ENCODE measurements at places on chromosomes 7 and 10. TPM values are rescaled to one million over a fixed set of nuclear protein-coding genes. Genes with fewer than 3 reads are reported as not detected.
A peak's percentile ranks its signal among the peaks of the same experiment; 100 is the strongest.

DNA sequence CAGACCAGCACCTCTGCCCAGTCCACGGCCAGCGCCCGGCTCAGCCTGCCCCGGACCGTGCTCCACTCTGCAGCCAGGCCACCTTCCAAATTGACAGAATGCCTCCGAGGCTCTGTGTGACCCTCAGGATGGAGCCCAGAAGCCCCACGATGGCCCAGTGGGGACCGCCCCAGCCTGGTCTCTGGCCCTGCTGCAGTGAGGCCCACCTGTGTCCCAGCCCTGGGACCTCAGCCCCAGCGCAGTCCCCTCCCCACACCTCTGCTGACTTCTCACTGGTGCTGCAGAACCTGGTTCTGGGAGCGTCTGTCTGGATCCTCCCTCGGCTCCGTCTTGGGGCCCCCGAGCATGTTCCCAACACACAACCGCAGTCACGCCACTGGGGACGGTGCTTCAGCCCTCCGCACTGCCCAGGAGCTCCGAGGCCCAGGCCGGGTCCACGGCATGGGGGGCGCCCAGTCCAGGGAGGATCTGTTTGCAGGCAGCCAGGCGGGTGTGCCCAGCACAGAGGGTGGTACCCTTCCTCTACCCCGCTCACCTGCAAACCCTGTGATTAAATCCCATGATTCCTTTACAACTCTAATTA is 248.1 kb downstream of the ELFN1 start:
- DNase-seq: no peak

DNA sequence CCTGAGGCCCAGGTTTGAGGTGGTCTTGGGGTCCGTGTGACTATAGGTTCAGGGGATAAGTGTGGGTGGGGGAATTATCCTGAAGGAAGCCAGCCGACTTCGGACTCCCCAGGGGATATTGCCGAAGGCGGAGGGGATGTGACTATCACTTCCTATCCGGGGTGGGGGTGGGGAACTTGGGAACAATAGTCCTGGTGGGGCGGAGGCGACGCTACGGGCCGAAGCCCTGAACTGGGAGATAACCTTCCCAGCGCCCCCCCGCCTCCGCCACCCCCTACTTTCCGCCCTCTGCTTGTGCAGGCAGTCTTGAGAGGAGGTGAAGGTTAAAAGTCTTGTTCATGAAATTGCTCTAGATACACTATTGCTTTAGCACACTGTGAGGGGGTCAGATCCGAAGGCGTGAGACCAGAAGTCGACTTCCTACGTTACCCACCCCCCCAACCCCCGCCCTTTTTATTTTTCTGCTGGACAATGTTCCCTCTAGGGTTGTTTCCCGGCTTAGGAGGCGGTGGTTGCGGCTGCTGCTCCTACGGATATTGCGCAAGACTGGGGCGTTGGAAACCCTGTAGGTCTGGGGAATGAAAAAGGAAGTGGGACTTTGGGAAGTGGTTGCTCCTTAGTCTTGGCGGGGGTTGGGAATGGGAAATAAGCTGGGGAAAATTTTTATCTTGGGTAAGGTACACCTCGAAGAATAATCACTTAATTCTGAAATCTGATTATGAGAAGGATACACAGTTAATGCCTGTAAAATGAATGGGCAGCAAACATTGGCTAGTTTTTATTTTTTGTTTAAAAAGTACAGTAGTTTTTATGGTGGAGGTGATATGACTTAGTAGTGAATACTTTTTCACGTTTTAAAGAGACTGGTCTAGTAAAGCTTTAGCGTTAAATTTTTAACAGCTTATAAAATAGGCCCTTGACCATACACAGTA is 1.5 kb downstream of the PTPN12 start:
- DNase-seq: peak; percentile 97

GRCh38 chr7:55651057-55651456 is 78.8 kb upstream of the VOPP1 start:
- no peak for DNase-seq

DNA sequence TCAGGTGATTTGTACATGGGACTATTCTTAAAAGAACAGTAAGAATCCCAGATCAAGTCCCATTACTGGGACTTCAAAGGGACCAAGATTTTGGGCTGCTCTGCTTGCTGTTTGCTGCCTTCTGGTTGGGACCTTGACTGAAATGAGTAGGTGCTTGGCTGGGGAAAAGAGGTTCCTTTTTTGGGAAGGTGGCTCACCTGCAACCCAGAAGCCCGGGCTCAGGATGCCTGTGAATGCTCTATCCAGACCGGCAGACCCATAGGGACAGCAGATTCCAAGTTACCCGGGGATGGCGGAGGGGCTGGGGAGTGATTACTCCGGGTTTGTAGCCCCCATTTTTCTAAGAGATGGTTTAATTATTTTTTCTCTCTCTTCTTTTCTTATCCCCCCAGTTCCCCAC is 104.0 kb downstream of the CPXM2 start:
- DNase-seq: no peak

The TAS2R3 gene
- 1.3 TPM for total RNA-seq

DNA sequence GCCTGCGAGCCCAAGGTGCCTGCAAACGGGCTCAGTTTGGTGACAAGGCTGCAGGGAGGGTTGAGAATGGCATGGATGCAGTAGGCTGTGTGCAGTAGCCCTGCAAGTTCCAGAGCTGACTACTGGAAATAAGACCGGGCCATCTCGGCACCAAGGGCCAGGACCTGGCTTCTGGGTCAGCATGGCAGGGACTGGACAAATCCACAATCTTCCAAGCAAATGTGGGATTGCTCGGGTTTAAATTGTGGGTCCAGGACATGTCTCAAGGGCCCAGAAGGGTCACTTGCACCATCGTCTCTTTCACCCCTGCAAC is 78.0 kb downstream of the GPR26 start:
- DNase-seq: no peak

DNA sequence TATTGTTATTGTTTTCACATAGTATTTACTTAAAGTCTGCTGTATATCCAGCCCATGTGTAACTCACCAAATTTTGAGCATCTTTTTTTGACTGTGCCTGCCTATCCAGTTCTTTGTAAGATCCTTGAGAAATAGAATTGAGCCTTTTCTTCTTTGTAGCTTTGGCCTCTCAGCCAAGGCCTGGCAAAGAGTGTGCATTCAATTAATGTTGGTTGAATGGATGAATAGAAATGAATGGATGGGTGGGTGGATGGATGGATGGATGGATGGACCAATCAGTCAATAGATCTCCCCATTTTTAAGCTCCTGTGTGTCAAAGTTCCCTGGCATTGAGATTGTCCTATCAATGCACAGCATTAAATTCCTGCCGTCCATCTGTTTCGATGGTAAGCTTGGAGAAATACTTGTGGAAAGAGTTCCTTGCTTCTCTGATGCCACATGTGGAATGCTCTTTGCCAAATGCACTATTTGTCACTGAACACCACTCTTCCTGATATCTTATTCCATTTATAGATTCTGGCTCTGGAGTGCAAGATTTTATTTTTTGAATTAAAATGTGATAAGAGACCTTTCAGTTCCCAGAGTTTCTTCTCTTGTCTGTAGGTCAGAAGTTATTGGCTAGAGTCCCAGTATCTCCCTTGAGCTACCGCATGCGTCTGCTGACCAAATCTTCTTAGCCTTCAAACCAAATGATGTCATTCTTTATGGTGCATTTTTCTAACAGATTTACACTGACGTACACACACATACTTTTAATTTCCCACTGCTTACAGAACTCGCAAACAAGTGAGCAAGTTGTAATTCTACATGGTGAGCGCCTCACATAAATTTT is 20.7 kb upstream of the ADRB1 start:
- DNase-seq: peak; percentile 73

DNA sequence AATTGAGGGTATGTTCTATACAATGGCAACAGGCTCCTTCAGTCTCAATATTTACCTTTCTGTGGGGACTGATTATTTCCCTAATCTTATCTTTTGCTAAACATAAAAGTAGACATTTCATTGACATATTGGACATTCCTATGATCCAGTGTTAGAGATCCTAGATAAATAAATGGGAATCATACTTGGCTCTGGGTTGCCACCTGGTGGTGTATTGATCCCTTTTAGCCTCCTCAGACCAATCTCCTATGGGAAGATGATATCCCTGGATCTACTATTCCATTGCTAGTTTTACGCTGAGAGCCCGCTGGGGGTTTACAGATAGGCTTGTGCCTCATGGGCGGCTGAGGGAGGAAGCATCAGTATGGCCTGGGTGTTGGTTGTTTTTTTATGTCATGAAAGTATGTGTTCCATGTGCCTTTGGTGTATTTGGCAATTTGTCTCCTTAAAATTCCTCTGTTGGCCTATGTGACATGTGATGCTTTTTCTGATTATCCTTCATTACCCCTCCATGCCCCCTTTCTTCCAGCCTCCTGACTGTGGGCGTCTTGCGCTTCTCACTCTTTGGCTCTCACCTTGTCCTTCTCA is 18.8 kb downstream of the CELF2 start:
- DNase-seq: peak; percentile 53

GRCh38 chr10:49375611-49376010 is 20.3 kb downstream of the DRGX start:
- no peak for DNase-seq

DNA sequence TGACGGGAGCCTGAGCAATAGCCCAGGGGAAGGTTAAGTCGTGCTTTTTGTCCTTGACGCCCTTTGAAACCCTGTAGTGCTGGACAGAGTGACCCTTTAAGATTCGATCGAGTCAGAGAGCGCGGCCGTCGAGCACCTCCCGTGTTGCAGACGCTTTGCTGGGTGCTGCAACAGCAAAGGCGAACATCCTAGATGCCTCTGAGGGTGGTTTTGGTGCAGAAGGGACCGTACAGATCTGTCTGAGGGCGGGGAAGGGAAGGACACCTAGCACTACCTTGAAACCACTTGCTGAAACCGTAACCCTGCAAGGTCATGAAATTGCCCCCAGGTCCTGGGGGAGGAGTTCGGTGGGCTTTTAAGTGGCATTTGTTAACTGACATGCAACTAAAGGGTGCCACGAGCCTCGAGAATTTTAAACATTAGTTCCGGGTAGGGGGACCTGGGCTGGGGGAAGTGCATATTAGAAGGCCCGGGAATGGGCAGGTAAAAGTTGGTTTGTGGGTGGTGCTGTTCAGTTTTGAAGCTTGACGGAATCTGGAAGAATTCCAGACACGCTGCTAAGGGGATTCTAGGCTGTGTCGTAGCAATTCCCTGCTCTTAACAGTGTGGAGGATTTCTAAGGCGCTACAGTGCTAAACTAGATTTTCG is 786 bp downstream of the ATP5F1C start:
- peak; percentile 23 for DNase-seq

The AKR1C4 gene
- not detected for total RNA-seq

DNA sequence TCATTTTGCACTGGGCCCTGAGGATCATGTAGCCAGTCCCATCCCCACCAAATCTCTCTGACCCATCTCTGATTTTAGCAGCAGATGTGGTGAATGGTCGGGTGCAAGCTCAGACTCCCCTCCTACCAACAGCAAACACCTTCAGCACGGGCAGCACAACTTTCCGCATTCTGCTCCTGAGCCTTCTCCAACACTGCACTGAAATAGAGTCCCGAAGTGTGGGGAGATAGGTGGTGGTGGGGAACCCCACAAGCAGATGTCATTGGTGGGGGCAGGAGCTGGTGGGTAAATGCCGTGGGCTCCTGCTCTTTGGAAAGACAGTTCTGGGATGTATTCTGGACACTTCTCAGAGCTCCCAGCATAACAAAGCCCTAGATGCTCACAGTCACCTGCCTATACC is 9.6 kb upstream of the CTBP2 start:
- DNase-seq: no peak

- DNase-seq: no peak
Measured at GRCh38 chr7:150954986-150955518, 23.1 kb downstream of the KCNH2 start.

DNA sequence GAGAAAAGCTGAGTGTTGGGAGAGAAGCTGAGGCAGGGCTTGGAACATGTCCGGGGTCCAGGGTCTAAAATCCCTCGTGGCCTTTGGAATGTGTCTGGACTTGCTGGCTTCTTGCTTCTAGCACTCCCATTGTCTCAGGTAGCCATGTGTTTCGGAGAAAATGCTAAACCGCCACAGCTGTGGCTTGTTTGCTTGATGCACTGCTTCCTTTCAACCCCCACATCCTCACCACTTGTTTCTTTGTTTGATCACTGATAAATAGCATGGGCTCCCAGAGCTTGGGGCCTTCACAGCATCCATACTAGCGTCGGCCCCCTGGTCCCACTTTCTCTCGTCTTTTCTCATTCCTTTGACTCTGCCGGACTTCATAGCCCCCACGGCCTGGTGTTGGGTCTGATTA is 102.7 kb downstream of the ANKRD26 start:
- no peak for DNase-seq

The IRF5 gene
- under 0.01 TPM for total RNA-seq

The FKBP6 gene
- total RNA-seq: not detected

The PPP1R17 gene
- total RNA-seq: not detected

DNA sequence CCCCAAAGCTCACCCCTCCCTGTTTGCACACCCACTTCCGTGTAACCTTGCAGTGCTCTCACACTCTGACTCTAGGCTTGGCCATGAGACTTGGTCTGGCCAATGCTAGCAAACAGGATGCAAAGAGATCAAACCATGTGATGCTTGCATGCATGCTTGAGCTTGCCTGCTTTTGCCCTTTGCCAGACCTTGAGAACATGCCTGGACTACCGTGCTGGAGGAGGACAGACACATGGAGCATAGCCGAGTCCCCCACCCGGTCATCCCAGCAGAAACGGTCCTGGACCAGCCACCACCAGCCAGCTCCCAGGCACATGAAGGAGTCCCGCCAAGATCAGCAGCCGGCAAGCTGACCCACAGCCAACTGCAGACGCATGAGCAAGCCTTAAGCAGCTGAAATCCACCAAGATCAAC is 23.4 kb downstream of the PYROXD2 start:
- no peak for DNase-seq

DNA sequence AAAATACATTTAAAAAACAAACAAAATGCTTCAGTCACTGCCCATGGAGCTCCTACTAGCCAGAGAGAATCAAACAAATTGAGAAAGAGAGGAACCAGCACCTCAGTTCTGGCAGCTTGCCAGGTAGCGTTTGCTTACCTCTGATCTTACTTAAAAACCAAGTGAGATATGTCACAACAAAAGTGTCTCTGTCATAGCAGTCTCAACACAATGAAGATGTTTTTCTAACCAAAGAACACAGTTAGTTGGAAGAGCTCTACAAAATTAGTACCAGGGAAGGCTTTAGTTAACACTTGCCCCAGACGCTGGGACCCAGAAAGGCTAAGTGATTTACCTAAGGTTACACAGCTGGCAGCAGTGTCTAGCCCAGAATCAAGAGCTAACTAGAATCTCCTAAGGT is 3.4 kb downstream of the DOCK4 start:
- peak; percentile 58 for DNase-seq

The IKZF1 gene
- not detected for total RNA-seq

Data from fibroblast of villous mesenchyme (primary cell).